ENCODE measurements at places on chromosomes 5 and 9.

DNA sequence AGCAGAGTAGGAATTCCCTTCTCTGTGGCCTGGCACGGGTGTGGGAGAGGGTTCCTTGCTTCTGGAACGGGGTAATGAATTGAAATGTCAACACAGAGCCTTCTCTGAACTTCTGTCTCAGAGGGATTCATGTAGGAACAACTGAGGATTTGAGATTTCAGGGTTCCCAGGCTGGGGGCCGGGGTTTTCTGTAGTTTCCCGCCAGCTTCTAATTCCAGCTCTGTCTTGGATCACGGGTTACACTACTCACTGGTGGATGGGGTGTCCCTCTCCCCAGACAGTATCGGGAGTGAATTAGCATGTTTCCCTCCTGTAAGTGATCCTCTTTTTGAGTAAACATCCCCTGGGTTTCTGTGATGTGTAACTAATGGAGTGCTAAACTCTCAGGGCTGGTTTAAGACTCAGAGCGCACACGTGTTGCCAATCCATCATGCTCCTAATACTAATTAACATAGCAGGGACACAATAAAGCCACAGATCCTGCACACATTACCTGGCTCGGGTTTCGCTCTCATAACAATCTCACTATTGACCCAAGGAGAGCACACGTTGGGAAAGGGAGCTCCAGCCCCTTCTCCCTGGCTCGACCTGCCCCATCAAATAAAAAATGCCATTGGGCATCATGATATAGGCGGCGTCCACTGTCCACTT is 18.1 kb upstream of the DMRT2 start:
- no peak for DNase-seq

- DNase-seq: no peak
Observed at GRCh38 chr5:68325065-68325580, 109.6 kb downstream of the PIK3R1 start.

DNA sequence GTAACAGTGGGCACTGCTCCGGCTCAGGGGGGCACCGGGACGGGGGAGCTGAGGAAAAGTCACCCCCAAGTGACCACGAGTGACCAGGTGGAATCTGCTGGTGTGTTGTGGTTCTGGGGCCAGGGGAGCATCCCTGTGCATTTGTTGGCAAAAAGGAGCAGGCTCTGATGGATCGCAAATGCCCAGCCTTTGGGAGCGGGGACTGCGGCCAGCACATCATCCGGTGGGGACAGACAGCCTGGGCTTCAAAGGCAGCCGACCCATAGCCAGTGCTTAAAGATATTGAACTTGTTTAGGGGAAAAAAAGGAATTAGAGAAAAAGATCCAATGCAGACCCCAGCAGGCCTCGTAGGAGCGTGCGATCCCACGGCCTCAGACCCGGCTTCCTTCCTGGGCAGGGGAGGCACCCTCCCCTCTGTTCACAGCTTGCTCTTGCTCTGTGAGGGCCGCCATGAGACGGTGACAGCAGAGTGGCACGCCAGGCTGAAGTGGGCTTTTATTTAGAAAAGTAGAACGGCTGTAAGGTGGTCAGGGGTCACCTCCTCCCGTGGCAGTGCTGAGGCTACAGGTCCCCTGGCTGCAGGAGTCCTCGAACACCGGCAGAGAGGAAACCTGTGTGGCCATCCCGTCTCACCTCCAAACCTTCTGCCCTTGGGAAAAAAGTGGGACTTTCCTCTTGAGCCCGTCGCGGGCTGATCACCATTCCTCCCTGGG is 41.2 kb downstream of the COL5A1 start:
- DNase-seq: no peak

GRCh38 chr5:98586581-98586980 is 186.9 kb upstream of the RGMB start:
- DNase-seq: no peak

- DNase-seq: no peak
Observed at GRCh38 chr5:175821790-175822211, 49.6 kb upstream of the CPLX2 start.

DNA sequence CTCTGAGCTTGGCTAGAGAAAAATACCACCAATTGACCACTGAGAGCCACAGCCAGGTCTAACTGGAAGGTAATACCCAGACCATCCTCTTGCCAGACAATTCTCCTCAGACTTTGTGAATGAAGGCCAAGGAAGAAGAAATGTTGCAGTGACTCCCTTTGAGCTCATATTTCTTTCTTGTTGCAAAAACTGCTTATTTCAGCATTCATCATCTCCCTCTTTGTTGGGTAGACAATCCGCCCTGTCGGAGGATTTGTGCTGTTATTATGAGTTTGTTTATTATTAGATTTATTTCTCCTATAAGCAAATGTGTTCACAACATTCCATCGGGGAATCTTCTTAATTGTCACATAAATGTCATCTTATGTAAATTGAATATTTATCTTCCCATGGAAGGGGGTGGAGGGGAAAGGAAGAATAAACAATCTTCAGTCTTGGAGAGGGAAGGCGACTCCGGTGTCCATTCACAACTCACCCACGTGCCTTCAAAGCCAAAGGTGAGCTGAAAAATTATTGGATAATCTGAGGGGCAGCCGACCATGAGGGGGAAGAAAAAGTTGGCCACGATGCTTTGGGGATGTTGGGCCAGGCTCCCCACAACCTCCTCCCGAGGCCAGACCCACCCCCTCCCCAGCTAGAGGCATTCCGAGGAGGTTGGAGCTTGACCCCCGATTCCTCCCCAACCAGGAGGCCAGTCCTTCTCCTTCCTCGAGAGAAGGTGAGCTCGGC is 1.8 kb upstream of the JADE2 start:
- no peak for DNase-seq

GRCh38 chr9:97573482-97574073 is 59.6 kb downstream of the TSTD2 start:
- DNase-seq: no peak

DNA sequence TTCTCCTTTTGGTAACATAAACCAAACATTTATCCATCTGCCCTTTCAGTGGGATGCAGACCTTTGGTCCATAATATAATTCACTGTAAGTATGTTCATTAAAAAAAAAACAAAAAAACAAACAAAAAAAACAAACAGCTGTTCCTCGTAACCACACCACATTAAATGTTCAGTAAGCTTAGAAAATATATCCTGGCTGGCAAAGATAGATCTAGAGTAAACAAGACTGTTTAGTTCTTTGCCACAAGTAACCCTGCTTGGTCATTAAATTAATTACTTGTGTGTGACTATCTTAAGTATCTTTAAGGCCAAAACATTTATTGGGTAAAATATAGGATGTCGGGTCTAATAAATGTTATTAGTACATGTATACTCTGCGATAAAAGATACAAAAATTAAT is 1717.1 kb downstream of the EFNA5 start:
- no peak for DNase-seq

GRCh38 chr5:122420091-122420490 is 108.1 kb downstream of the SNCAIP start:
- no peak for DNase-seq

GRCh38 chr9:113456235-113456634 is 7.3 kb upstream of the RGS3 start:
- no peak for DNase-seq

DNA sequence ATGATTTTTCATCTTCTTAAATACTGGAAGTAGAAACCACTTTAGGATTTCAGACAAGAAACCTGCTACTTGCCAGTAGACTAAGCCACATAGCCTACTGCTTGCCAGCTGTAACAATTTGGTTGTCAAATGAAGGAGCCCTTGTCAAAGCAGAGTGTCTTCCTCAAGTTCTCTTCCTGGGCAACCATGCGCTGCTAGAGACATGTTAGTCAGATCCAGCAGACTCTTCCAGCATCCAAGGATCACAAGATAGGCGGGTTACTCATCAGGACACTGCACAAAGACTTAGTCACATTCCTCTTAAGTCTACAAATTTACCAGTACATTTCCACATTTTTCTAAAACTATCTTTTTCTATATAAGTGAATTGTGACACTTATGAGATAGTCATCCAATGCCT is 24.4 kb downstream of the SKIC3 start:
- no peak for DNase-seq

DNA sequence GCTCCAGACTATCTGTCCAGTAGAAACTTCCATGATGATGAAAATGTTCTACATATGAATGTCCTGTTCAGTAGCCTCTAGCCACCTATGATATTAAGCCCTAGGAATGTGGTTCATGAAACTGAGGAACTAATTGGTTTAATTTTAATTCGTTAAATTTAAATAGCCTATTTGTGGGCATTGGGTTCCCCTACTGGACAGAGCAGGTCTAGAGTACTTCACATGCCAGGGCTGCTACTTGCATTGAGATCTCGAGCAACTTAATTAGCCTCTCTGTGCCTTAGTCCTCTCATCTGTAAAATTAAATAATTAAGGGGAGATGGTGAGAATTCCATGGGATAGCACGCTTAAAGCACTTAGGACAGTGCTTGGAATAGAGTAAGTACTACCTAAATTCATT is 160.0 kb downstream of the PAPPA start:
- no peak for DNase-seq

DNA sequence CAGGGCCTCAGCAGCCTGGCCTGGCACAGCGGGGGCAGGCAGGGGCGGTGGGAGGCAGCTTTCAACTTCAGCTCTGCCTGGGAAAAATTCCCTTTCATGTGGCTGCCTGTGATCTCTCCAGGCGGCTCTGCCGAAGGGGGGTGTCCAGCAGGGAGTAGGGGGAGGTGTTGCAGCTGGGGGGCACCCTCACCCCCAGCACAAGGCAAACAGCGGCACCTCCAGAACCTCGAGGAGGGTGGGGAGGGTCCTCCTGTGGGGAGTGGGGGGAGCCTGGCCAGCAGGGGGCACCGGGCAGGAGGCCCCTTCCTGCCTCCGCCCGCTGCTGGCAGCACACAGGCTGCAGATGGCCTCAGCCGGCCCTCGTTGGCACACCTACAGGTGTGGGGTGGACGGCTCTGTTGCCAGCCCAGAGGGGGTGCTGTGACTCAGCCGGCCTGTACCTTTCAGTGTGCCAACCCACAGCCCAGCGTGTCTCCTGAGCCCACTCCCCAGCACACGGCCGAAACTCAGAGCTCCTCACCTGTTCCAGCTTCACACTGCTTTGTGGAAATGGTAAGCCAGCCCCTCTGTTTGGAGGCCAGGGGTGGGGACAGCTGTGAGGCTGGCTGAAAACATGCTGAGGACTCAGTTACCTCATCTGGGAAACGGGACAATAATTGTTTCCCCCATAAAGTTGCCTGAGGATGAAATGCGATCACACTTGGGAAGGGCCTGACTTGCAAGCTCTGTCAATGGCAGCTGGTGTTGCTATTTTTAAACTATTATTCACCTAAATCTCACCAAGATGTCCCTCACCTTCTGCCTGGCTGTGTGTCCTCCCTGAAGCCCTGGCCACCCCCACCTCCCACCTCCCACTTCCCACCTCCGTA is 37.0 kb downstream of the CXXC5 start:
- no peak for DNase-seq

Data from activated CD4-positive, CD25-positive, alpha-beta regulatory T cell treated with anti-CD3 and anti-CD28 coated beads, Interleukin-2, amount 50 U/mL, for 16 hours (primary cell).